ENCODE measurements at places on chromosomes 11 and 22.

DNA sequence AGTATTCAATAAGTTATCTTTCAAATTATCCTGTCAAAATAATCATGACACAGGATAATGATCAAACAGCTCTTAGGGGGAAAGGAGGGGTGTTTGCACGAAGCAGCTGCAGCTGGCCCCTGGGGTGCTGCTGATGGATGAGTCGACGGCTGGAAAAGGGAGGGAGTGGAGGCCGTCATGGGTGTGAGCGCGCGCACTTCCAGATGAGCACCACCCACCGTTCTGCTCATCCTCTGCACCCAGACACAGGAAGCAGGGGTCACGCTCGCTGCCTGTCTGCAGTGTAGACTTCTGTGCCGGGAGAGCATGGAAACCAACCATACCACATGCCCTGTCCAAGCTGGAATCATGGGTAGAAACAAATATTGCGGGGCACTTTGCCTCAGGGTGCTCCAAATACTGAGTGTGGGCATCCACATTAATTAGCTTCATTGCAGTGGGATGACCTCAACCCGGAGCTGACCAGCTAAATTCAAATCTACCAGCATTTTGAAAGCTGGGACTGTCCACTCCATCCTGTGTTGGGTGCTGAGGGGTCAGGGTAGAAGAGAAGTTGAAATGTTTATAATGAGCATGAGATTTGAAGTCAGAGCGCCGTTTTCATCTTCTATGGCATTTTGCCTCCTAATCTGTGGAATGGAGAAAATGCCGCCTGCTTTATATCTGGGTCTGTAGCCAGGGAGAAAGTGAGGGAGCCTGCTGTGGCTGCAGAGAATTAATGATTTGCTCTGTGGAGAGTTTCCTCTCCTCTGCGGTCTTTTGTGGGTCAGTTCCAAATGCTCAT, 802.4 kb downstream of the TBC1D22A start:
- no peak for DNase-seq

- DNase-seq, result no peak
These were observed 6.6 kb upstream of the MS4A12 start for GRCh38 chr11:60485987-60486386.

DNA sequence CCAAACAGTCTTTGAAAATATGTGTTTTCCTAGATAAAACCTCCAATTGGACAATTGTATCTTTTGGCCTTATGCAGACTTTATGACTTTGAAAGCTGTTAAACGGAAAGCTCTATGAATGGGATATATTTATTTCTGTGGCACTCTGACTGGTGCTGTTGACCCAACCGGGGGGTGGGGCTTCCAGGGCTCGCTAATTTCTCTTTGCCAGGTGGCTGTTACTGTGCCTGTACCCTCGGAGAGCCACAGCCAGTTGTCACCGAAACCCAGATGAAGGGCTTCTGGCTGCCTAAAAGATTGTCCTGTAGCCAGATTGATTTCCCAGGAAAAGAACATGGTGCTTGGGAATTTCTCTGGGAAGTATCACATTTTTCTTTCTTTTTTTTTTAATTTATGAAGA, 132.7 kb upstream of the NAV2 start:
- DNase-seq, result no peak

DNA sequence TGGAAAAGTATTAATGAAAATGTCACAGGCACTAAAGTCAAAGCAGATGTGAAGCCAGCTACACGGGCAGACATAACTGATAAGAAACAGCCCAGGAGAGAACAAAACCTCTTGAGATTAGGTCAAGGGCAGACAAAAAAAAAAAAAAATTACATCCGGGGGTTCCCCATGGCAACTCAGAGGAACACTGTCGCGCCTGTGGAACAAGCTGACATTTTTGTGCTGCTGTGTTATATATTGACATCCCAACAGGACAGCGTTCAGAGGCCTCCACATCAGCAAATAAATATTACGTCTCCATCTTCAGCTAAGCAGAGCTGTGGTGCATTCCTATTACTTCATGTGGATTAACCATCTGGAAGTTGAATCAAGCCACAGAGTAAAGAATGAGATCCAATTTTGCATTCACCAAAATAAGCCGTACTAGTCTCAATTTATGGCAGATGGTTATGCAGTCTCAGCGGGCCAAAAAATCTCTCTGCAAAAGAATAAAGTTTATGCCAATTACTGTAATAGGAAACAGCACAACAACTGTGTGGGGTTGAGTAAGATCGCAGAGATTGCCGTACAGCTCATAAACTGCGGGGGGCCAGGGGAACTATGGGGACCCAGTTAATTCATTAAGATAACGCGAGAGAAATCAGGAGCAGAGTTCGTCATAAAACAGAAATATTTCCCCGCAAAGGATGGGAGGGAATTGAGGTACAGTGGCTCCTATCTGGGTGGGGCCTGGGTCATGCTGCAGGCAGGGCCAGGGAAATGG, 41.3 kb upstream of the MN1 start:
- DNase-seq, result peak; percentile 44

DNA sequence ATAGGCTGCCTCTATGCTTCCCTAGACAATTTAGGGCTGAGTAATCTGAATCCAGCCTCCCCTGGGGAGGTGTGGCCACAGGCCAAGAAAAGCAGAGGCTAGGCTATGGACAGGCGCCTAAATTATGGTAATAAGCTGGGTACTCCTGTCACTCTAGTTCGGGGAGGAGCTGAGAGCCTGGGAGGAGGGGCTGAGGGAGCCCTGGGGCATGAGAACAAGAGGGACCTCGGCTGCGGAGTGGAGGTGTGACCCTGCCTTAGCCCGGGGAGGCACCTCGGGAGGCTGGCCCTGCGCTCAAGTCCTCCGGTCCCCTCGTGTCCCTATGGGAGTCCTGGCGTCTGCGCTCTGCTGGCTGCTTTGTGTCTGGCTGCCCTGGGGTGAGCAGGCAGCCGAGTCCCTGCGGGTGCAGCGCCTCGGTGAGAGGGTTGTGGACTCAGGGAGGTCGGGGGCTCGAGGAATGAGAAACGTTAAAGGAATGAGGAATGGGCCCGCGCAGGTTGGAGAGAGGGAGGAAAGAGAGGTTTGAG, at the start of gene OTOG:
Gene OTOG, plus strand, starts transcription at position 209 of the 527 bp plus-strand sequence. Its CDS starts 114 bp downstream, at position 323.
- no peak for DNase-seq

- DNase-seq, result no peak
These were observed 80.1 kb downstream of the SVIP start for GRCh38 chr11:22749536-22749935.

GRCh38 chr11:10087186-10087922, 206.7 kb downstream of the SBF2 start:
- DNase-seq, result no peak

- DNase-seq, result no peak
These were observed 86.1 kb downstream of the ARHGAP8 start for GRCh38 chr22:44838316-44839016.

GRCh38 chr11:10453261-10453660, 1.8 kb upstream of the AMPD3 start:
- no peak for DNase-seq

DNA sequence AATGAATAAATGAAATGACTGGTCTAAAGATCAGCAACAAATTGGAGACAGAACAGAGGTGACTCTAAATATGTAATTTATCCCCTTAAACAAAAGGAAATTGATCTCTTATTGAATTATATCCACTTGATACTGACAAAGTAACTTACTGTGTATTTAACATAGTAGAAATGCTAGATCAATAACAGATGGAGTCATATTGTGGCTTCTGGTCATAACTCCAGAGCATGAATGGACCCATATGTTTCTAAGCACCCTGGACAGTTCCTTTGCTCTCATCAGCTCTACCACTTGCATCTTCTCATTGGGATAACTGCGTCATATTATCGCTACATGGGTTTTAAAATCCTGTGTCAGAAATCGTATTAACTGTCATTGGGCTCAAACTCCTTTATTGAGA, 222.3 kb downstream of the ETS1 start:
- peak; percentile 43 for DNase-seq

- no peak for DNase-seq
These were observed 2.7 kb upstream of the PPARA start for GRCh38 chr22:46147471-46148267.

GRCh38 chr11:119974051-119974450, 163.9 kb downstream of the TRIM29 start:
- DNase-seq, result no peak

DNA sequence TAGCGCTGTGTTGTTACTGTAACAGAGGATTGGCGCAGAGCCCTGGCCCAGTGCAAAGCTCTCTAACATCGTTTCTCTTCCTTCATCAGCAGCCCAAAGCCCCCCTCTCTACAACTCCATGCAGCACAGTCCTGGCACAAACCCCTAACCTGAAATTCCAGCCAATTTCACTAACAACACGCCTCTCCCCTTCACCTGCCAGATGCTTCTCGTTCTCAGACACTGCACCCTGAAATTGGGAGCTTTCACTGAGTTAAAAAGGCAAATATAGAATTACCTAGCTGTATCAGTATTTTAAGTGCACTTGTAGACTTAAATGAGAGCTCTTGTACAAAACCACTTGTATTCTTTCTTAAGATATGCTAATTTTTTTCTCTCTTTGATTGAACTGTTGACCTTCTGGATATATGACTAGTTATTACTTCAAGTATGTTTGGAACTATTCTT, 16.3 kb downstream of the GRAP2 start:
- no peak for DNase-seq

DNA sequence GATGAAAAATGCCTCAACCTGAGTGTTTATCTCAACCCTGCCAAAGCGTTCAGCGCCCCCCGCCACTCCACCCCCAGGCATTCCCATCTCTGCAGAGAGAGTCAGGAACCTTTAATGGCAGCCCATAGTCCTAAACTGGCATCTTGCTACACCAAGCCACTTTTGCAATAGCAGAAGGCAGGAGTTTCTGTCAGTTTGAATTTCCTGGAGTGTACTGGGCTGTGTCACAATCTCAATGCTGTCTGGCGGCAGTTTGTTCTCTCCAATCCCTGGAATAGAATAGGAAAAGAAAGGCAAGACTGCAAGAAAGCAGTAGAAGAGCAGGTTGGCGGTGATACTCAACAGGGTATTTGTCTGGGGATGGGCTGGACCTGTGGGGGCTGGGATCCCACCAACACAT, 32.9 kb upstream of the FLI1 start:
- DNase-seq, result no peak

DNA sequence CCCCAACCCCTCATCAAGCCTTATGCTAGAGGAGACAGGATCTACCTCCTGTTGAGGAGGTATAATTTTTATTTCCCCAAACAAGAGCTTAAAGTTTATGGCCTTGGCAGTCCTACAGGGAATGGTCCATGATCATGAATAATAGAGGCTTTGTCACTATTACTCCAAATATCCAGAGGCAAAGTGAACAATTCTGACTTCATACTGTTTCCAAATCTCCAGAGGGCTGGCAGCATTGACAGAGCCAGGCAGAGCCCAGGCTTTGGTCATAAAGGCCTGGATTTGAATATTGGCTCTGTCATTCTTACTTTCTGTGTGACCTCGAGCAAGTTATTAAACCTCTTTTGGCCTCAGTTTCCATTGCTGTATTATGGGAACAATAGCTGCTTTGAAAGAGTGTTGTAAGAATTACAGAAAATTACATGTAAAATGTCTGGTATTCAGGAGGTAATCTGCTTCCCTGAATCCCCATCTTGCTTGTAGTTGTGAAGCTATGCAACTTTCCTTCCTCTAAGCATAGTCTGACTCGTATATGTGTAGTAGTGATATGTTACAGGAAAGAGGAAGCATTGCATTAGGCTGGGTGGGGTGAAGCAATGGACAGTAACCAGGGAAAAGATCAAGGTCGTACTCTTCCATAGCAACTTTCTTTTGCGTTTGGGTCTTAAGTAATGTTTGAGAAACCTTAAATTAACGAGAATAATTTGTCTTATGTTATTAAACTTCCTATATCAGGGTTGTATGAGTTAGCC, 88.8 kb downstream of the CD44 start:
- DNase-seq, result no peak

DNA sequence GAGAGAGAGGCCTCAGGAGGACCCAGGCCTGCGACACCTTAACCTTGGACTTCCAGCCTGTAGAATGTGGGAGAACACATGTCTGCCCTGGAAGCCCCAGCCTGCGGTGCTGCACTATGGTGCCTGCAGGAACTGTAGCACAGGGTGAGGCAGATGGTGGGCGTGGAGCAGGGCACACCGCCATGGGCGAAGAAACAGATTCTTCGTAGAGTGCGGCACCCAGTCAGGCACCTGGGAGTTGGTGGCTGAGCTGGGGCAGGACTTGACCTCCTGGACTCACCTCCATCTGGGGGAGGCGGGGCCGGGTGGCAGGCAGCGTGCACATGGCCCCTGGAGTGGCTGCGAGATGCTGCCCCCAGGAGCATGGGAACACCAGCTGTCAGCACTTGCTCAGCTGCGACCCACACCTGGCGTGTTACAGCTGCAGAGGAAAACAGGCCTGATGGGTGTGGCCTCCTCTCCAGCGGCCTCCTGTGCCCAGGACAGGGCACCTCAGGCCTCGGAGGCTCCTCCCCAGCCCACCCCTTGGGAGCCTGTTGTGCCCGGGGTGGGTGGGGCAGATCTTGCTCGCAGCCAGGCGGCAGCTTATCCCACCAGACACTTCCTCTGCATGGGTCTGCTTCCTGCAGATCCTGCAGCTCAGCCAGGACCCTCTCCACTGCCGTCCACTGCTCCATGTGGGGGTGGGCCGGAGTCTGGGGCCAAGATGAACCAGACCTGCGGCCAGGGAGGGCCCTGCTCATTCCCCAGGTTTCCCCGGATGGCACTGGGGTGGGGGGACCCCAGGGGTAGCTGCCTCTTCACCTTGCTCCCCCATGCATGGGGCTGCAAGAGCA, 80.4 kb downstream of the MYEOV start:
- no peak for DNase-seq

DNA sequence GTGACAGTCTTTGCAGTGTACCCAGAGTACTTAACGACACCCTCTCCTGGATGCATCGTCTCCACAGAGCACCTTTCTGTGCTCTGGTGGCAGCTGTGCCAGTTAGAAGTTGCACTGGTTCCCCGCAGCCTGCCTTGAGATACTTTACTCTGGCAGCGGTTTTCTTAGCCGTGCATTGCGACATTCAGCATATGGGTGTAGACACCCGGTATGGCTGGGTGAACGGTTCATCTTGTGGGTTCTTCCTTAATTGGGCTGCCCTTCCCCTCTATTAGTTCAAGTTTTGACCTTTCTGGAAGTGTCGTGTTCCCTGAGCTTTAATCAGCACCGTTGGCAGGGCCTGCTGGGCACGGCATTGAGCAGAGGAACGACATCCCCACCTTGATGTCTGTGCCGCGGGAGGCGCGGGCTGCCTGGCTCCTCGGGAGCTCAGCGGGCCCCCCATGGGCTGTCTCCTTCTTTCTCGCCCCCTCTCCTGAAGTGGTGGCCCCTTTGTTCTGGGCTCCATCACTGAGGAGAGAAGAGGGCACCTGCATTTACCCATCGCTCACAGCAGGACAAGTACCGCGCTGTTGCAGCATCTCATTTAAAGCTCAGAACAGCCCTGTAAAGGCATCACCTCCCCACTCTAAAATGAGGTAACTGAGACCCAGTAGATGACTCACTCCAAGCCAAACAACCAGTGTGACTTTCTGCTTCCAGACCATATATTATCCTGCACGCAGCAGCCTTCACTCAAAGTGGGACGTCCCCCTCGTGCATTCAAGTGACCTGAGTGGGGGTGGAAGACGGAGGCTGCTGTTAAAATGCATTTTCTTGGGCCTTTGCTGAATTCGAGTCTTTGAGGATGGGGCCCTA, 13.3 kb downstream of the FAM83F start:
- no peak for DNase-seq

All from AG09309 (cell line).